ENCODE measurements at places on chromosomes 1 and 21. TPM values are rescaled to one million over a fixed set of nuclear protein-coding genes. Genes with fewer than 3 reads are reported as not detected.

DNA sequence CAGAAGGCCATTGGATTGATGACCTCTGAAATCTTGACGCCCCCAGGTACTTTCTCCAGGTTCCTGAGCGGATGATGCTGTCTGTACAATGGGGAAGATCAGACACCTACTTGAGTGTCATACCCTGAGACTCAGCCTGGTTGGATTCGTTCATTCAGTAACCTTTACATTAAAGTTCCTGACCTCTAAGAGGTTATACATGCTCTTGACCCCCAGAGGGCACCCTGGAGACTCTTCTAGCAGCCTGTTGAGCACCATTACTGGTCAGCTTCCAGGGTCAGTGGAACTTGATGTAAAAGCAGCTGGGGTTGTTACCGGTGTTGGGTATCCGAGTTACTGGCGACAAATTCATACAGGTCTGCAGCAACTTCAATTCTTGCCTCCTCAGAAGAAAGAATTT, 114.3 kb upstream of the ZNF678 start:
- DNase-seq = no peak

- DNase-seq = no peak
These were observed 254.5 kb downstream of the DNM3 start for GRCh38 chr1:172095846-172096245.

GRCh38 chr1:54982739-54983138, 2.3 kb downstream of the TMEM61 start:
- no peak for DNase-seq

DNA sequence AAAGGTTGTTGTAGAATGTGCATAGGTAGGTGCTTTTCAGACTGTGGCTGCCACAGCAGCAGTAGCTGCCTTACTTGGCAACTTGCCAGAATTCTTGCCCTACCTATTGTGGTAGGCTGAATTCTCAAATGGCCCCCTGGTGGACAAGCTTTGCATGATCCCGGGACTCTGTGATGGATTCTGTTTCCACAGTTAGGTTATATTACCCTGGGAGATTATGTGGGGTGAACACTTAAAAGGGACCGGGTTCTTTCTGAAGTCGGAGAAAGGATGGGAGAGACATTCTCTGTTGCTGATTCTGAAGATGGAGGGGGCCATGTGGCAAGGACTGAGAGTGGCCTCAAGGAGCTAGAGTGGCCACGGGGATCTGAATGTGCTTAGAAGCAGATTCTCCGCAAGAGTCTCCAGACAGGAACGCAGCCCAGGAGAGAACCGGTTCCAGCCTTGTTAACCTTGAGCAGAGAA, 32.1 kb upstream of the KCNE1 start:
- DNase-seq = peak; percentile 69

DNA sequence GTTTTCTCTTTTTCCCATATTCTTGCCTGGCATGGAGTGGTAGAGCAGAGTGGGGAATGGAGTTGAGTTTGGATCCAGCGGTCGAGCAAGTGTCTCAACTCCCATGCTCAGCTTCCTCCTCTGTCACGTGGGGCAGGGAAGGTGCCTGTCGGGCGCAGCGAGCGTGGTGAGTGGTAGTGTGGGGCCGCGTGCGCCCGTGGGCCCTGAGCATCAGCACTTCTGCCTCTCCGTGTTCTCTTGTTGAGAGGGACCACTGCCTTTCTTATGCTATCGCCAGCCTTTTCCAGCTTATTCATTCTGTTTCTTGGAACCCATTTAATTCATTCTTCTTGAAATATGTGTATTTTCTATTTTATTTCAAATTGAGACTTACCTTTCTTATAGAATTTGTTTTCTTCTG, 65.1 kb downstream of the ADARB1 start:
- no peak for DNase-seq

DNA sequence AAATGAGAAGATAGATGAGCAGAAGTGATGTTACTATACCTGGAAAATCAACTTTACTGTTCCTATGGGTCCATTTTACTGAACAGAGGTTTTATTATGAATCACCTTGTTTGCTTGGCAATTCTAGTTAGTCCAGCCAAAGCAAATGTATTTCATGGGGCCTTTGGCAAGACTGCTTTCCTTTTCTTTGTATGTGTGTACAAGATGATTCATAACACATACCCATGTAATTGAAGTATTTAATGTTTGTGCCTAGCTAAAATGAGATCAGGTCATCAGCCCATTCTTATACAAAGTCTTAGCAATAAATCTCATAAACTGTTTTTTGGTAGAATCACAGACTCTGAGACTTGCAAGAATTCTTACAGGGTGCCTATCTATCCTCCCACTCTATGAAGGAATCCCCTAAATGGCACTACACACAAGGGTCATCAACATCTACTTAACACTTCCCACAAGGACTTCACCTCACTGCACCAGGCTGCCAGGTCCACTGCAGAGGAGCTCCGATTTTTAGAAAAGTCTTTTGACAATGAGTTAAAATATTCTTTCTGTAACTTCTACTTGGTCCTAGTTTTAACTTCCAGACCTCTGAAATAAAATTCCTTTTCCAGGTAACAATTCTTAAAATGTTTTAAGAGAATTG, 58.5 kb downstream of the LPAR3 start:
- DNase-seq = no peak

DNA sequence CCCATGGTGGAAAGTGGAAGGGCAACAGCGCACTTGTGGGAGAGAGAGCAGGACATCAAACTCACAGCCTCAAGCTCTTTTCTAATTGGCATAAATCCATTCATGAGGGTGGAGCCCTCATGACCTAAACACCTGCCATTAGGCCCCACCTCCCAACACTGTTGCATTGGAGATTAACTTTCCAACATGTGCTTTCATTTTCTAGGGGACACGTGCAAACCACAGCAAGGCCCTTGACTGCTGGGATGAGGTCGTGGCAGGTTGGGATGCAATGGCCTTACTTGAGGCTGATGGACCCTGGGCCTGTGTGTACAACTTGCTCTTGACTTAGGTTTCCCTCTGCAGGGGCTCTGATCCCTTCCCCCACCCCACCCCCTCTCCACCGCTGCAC, 35.9 kb upstream of the NEK2 start:
- DNase-seq = no peak

- no peak for DNase-seq
These were observed 185.9 kb upstream of the ATP1B1 start for GRCh38 chr1:168920456-168921094.

- DNase-seq = peak; percentile 65
These were observed 42.2 kb upstream of the WNT4 start for GRCh38 chr1:22184892-22185612.

- no peak for DNase-seq
These were observed 34.4 kb downstream of the HSD3B1 start for GRCh38 chr1:119541389-119541788.

DNA sequence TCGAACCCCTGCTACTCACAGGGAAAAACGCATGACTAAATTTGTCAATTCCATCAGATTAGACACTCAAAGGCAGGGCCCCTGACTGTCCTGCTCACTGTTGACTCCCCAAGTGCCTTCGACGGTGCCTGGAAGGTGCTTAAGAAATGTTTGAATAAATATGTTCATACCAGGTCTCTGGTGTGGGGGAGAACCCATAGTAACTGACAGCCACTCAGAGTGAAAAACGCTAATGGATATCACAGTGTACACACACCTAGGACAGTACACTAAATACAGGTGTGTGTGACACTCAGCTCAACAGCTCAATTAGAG, 39.7 kb upstream of the WASF2 start:
- no peak for DNase-seq

DNA sequence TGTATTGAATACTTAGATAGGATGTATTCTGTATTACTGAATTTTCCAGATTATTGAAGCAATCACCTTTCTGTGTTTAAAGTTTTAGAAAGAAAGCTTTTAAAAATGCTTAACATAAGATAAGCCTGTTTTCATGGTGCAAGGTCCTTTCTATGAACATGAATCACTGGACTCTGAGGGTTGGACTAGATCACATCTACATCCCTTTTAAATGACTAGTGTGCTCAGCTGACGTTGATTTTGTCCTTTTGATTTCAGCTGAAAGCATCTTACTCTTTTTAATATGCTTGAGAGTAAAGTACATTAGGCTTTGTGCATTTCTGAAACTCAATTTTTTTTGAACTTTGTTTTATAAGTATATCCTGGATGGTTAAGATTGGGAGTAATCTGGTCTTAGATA, 16.2 kb downstream of the MIER1 start:
- no peak for DNase-seq

- DNase-seq = no peak
These were observed 975.6 kb downstream of the NCAM2 start for GRCh38 chr21:21973806-21974205.

GRCh38 chr1:82995951-82996350, 1003.0 kb downstream of the TTLL7 start:
- no peak for DNase-seq

DNA sequence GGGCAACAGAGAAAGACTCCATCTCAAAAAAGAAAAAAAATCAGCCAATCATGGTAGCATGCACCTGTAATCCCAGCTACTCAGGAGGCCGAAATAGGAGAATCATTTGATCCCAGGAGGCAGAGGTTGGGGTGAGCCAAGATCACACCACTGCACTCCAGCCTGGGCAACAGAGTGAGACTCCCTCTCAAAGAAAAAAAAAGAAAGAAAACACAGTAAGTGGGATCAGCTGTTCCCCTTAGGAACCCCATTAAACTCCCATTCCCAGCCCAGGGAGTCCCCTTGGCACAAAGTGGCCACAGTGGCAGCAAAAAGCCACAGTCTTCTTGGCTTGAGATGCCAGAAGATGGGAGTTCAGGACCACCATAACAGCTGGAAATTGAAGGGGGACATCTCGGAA, 9.1 kb downstream of the TMEM50B start:
- DNase-seq = no peak

Gene LCE3D
- total RNA-seq = not detected

Gene DCST2
- total RNA-seq = 1.4 TPM

Gene PTGER3
- 1.9 TPM for total RNA-seq

Gene F5
- total RNA-seq = 4.2 TPM

Gene TMEM125
- 197 TPM for total RNA-seq

Gene KPRP
- total RNA-seq = not detected

Gene ANGPTL3
- total RNA-seq = not detected

Gene C1orf226
- total RNA-seq = 6.3 TPM

Gene SPRR2B
- not detected for total RNA-seq

Gene OR2M4
- total RNA-seq = not detected

Gene TADA1
- 9.6 TPM for total RNA-seq
